ENCODE measurements at places on chromosomes 3 and 15.
A peak's percentile ranks its signal among the peaks of the same experiment; 100 is the strongest.

DNA sequence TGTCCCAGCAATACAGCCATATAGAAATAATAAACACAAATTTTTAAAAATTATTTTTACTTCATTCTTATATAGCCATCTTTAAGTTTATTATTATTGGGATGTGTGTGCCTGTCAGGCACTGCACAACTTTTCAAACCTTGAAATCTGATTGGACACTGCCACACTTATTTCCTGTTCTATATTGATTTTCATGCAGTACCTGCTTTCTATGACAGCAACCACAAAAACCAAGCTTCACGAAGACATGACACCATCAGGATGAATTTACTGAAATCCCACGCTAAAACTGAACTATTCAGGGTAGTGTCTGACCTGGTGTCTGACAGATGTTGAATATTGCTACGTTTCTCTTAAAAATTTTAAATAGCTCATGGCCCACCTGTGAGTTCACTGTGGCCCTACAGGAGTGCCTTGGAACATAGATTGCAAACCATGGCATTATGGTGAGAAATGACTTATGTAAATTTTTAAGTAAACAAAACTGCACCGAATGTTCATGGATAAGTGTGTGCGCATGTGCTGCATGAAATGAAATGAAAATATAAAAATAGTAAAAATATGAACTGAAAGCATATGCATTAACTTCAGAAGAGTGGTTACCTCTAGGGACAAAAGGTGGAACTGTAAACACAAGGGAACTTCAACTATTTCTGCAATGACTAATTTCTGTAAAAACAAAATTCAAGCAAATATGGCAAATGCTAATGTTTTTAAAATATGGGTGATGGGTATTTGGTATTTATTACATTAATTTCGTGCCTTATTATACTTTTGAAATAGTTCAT, 152.3 kb downstream of the ZBTB20 start:
- no peak for DNase-seq

- no peak for DNase-seq
These were observed 757.7 kb downstream of the GRM7 start for GRCh38 chr3:7618606-7619005.

- no peak for DNase-seq
These were observed 649.7 kb upstream of the KCNMB2 start for GRCh38 chr3:177886501-177886900.

GRCh38 chr3:188385295-188385694, 231.3 kb downstream of the LPP start:
- no peak for DNase-seq

GRCh38 chr15:76235186-76235826, 76.0 kb downstream of the ETFA start:
- DNase-seq, result no peak

- no peak for DNase-seq
These were observed 272.3 kb downstream of the IL5RA start for GRCh38 chr3:2837910-2838309.

GRCh38 chr3:27425896-27426565, 56.8 kb upstream of the NEK10 start:
- DNase-seq, result no peak

GRCh38 chr3:159948429-159949144, 40.0 kb upstream of the IL12A start:
- no peak for DNase-seq

GRCh38 chr15:75903331-75904239, at the start of gene FBXO22:
Gene FBXO22 (plus strand): TSS chr15:75903878. CDS start chr15:75903964, 86 bp downstream.
- peak; percentile 84 for DNase-seq

DNA sequence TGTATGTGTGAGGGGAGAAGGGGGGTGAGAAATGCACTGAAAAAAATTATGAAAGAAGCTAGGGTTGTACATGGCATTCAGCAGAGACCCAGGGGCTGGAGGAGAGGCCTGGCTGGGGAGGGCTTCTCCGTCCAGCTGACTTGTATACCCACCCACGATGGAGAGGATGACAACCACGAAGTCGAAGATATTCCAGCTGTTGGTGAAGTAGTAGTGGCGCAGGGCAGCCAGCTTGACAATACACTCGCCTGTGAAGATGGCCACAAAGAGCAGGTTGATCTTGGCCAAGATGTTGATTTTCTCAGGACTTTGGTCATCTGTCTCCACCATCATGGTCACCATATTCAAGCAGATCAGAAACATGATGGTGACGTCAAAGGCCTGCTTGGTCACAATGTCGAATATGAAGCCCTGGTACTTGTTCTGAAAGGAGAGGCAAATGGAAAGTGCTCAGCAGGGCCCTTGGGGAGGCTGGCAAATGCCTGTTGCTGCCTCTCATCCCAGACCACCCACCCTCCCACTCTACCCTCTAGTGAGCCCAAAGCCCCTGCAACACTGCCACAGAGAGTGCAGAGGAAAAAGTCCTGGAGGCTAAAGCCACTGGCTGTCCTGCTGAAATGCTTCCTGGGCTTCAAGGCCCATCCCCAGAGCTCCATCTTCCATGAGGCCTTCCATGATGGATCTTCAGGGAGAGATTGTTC, 58.1 kb downstream of the EXOG start:
- no peak for DNase-seq

GRCh38 chr15:62147551-62147950, 17.5 kb downstream of the C2CD4B start:
- no peak for DNase-seq

DNA sequence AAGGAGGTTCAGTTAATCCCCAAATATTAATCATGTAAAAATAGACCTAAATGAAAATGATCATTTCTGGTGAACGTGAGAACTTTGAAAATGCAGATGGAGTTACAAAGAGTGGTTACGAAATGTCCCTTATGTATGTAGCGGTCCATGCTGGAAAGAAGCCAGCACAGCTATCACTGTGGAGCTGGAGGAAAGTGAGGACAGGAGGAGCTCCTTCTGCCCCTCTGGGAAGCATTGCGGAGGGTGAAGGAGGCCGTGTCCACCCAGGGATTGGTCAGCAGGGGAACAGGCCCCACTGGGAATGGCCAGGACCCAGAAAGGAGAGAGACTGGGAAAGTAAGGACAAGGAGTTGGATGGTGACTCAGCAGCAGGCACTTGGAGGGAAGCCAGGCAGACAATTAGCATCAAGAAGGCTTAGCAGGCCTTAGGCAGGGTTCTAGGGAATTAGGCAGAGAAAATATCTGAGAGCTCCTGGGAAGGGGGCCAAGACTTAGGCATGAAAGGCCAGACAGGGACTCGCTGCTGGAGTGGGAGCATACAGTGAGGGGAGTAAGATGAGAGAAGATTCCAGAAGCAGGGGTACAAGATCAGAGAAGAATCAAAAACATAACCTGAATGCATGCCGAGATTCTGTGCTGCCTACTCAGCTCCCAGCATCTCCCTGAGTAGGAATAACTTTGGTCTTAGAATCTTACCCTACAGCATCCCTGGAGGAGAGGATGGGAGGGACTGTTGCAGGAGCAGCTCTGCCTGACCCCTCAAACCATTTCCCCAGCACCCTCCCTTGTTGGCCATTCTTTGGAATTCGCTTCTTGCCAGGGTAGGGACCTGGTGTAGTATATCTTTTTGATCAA, 171.0 kb upstream of the UMPS start:
- DNase-seq, result peak; percentile 66

DNA sequence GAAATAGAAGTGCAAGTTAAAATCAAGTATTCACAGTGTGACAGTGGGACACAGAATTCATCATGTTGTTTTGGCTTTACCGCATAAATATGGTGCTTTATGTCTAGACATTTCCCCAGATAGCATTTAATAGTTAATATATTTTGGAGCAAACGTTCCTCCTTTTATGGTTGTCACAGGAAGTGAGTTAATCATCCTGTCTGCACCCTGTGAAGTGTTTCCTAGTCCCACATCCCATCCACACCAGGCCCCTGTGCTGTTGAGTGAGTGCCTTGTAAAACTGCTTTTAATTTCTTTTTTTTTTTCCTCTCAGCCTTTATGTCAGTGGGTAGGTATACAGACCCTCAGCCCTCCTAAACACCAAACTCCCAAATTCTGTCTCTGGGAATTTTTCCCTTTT, 393.7 kb downstream of the FEZF2 start:
- DNase-seq, result no peak

DNA sequence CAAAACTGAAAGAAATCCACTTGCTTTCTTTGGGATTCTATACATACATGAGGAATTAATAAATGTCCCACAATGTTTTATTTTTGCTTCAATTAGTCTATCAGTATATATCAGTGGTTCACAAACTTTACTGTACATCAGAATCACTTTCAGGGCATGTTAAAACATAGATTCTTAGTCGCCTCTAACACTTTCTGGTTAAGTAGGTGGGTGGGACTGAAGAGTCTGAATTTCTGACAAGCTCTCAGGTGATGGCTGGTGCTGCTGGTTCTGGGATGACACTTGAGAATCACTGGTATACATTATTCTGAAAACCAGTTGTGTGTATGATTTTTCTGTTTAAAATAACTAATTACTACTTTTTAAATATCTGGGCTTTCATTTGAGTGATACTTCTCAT, 393.3 kb downstream of the TBC1D5 start:
- DNase-seq, result no peak

GRCh38 chr3:131371688-131372066, 9.9 kb upstream of the NUDT16 start:
- no peak for DNase-seq

DNA sequence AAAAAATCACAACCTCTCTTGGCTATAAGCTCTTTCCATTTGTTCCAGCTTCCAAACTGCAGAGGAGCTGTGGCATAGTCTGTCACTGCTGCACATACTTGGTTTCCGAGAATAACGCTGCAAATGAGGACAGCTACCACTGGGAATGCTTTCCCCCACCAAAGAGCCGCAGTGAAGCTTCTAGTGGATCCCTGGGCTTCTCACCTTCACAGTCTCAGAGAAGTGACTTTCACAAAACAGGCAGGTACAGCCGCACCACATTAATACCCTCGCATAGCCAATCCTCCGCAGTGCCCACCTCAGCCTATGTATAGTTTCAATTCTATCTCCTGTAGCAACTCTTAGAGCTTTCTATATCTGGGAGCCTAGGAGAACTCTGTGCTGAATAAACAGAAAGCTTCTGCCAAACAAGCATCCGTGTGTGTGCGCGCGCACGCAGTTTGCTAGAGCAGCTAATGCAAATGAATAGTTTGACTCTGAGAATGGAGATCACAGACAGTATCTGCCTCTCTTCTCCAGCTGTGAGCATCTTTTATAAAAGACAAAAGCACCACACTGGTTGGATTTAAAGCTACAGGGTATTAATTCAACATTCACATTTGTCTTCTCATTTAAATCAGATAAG, 81.9 kb upstream of the PLXND1 start:
- peak; percentile 92 for DNase-seq

GRCh38 chr3:151283907-151284461, 5.6 kb upstream of the P2RY14 start:
- no peak for DNase-seq

DNA sequence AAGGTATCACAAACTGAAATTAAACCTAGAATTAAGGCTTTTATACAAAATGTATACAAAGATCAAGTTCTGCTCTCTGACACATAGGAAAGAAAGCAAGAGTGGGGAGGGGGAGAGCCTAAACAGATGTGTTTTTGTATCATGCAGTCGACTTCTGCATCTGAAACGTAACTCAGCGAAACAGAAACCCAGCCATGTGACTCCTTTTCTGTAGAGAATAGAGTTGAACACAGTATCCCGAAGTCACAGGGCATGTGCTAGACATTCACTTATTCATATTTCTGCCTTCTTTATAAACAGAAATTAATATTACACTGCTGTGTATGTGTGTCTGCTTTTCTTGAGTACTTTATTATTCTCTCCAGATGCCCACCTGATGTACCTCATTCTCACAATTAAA, 121.0 kb downstream of the PDZRN3 start:
- DNase-seq, result no peak

DNA sequence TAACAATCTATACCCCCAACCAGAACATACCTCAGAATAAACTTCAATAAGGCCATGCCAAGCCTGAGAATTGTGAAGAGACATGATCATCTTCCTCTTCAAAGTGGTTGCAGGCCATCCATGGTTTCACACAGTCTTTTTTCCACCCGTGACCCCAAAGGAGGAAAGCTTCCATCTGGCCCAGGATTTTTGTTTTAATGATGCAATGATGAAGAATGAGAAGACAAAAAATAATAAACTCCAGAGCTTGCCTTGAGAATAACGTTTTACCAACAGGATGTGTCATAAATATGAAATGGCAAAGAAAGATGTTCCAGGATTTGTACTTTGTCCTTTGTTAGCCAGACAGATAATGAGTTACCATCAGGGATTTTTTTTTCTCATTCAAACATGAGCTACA, 201.9 kb downstream of the WNT5A start:
- DNase-seq, result no peak

DNA sequence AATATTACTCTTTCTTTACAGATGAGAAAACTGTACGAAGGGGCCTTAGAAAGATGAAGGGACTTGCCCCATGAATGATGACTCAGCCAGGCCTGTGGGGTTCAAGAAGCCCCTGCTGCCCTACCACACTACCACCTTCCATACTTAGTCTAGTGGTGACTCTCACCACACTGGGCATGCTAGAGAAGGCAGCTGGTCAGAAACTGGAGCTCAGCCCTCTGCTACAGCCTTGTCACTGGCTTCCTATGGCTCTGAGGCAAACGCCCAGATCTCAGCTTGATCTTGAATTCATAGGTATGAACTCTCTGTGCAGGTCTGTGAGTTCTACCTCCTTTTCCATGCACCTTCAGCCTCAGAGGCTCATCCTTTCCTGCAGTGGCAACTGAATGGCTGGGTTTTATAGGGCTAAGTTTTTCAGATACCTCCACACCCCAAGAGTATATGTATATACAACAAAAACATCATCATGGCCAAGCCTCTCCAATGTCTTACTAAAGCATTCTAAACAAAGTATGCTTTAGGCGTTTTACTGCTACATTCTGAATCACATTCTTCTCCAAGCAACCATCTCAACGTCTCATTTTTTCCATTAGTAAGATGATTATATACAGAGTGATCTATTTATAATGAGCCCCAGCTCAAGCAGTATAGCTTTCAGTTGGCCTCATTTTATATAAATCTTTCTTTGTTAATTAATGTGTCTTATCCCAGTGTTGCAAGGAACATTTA, 234.1 kb downstream of the GREM1 start:
- no peak for DNase-seq

- DNase-seq, result no peak
These were observed 234.9 kb upstream of the LMCD1 start for GRCh38 chr3:8266730-8267131.

DNA sequence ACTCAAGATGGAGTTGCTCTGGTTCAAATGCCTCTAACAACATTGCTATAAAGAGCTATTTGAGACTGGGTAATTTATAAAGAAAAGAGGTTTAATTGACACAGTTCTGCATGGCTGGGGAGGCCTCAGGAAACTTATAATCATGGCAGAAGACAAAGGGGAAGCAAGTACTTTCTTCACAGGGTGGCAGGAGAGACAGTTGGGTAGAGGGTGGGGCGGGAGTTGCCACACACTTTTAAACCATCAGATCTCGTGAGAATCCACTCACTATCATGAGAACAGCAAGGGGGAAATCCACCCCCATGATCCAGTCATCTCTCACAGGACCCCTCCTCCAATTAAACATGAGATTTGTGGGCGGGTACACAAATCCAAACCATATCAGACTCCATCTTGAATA, 30.7 kb downstream of the MAP2K5 start:
- DNase-seq, result no peak

Data from head of caudate nucleus (tissue), 42 donors.